Erythroblast (primary cell): ENCODE measurements at places on chromosomes 11 and 22.

DNA sequence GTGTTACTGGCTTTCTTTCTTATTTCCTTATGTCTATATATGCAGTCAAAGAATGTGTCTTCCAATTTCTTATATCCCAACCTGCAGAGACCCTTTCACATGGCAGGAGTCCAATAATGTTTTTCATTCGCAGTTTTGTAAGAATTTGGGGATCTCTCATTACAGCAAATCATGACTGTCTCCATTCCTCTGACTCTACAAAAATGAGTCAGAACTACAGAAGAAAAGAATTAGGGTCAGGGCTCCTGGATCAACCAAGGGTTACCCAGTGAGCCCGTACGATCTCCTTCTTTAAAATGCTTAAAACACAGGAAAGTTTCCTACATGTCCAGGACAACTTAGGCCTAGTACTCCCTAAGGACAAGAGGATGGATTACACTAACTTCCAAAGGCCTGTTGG is 42.2 kb downstream of the RPUSD4 start:
- DNase-seq, result no peak

GRCh38 chr11:29656597-29656996 is 360.2 kb downstream of the KCNA4 start:
- DNase-seq, result no peak

GRCh38 chr11:111960916-111961315 is 23.8 kb downstream of the DIXDC1 start:
- DNase-seq, result no peak

DNA sequence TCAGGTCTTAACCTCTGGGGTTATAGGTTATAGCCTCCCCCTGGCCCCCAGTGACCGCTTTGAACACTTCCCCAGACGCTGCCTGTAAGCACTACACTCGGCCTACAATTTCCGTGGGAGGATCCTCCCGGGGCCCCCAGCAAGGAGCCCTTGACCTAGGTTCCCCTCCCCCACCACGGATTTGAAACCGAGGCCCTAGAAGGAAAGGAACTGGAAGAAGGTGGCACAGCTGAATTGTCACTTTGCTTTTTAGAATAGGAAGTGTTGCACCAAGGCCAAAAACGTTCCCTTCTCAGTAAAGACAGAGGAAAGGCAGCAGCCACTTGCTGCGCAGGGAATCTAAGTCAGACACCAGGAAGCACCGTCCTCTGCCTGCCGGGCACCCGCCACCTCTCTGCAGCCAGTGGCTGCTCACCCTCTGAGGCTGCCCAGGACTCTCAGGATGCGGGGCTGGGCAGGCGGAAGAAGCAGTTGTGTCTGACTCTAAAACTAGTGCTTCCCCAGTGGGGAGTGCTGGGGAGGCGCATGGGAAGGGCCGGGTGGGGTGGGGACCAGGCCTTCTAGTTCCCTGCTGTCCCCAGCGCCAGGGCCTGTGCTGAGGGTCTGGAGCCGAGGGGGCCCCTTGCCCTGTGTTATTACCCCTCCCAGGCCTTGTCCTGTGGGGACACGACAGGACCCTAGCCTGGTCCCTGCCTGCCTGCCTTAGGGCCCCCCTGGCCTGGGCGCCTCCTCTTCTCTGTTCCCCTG is 7.9 kb upstream of the FLRT1 start:
- DNase-seq, result no peak

GRCh38 chr22:35838855-35839576 is 121.3 kb downstream of the APOL5 start:
- DNase-seq, result no peak

GRCh38 chr22:48855593-48856307 is 971.9 kb downstream of the BRD1 start:
- no peak for DNase-seq

- peak; percentile 49 for DNase-seq
Observed at GRCh38 chr11:44066732-44067141, 667 bp downstream of the ACCS start.

DNA sequence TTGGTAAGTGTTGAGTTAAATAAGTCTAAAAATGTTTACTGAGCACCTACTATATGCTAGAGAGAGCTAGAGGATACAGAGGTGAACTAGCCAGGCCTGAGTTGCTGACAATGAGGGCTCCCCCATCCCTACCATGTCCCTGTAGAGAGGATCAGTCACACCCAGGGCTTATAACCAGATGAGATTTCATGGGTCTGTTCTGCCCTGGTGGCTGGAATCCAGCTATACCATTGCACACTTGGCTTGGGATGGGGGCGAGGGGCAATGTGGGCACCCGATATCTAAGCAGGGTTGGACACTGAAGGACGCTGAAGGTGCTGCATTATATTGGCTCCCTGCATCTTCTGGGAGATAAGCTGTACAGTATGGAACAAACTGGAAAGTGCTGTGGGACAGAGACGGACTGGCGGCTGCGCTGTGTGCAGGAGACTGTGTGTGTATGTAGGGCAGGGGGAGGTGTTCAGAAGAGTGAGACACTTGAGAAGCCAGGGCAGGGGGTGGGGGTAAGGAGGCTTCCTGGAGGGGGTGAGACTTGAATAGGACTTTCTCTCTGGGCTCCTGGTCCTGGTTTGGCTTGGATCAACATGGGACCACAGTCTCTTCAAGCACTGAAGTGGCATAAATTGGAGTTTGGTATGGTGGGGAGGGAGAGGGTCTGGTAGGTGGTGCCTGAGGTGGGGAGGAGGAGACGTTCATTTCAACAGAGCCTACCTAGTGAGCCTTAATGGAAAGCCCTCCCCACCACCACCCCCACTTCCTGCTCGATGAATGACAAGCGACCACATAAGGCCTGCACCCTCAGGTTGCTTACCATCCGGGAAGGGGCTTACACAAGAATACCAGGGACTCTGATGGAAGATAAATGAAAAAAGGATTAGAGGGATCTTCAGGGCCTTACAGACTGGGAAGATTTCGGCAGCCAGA is 1.8 kb downstream of the CD82 start:
- no peak for DNase-seq

- peak; percentile 79 for DNase-seq
Observed at GRCh38 chr11:76791861-76792260, 8.7 kb downstream of the TSKU start.

DNA sequence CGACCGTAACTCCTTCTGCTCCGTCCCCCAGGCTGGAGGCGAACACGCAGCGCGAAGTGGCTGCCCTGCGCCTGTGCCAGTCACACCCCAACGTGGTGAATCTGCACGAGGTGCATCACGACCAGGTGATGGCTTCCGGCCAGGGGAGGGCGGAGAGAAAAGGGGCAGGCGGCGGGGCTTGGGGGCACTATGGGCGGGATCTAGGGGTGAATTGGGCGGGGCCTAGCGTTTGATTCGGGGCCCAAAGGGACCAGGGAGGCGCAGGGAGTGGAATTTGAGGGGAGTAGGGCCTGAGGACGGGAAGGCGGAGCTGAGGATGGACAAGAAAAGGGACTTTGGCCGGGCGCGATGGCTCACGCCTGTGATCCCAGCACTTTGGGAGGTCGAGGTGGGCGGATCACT is 9.7 kb downstream of the RPS6KA4 start:
- no peak for DNase-seq

DNA sequence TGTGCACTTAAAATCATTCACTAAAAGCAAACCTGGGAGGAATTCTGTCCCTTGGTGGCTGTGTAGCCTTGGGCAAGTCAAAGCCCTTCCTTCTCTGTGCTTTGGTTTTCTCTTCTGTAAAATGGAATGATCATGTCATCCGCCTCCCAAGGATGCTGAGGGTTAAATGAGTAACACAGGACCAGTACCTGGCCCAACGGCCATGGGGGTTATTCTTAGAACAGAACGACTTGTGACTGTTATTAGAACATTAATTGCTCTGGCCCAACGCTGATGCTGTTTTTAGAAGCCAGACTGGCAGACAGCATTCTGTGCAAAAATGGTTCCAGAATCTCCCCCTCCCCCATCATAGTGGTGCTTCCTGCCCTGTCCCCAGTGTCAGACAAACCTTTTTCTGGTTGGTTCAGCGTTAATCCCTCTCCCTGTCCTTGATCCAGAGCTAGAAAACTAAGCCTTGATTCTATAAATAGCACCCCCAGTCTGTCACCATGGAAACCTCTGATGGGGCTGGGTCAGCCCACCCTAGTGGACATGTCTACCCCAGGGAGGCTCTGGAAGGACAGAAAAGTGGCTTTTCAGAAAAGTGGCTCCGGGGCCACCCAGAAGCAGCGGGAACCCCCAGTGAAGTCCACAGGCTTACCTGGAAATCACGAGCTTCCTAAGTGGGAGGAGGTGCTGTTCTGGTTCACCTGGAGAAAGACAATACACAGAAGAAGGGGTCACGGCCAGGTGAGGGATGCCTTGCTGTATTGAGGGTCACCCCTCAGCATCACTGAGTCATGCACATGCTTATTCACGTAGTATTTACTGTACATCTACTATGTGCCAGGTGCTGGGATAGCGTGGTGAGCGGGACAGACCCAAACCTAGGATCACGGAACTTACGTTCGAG is 15.5 kb upstream of the TFIP11 start:
- no peak for DNase-seq

DNA sequence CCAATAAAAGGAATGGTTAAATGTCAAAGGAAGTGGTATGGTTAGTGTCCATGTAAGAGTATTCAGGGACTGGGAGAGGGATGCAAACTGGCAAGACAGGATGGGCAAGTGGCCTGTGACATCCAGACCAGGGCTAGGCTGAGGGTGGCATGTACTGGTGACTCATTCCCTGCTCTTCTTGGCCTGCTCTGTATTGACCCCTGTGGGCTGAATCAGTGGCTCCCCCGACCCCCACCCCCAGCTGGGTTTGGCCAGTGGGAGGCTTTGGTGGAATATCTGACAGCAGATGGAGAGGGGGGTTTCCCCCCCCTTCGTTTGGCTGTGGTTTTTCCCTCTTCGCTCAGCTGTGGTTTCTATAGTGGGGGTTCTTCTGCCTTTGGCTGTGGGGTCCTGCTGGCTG is 87.7 kb downstream of the CSNK2A3 start:
- DNase-seq, result no peak

DNA sequence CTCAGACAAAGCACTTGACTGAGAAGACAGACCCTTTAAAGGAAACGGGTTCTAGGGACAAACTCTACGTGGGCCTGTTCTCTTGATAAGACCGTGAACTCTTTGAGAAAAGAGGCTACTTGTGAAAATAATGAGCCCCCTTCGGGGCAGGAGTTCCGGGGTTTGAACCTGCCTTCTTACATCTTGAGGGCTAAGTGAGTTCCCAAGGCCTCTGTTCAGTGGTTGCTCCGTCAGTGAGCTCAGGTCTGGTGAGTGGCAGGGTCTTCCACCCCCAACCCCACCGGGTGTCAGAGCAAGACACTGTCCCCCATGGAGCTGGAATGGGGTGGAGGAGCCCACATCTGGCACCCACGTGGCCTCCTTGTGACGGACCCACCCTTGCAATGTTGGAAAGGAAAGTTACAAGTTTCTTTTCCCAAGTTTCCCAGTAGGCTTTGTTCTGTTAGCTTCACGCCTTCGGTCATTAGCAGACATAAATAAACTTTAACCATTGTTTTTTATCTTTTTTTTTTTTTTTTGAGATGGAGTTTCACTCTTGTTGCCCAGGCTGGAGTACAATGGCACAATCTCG is 6.3 kb upstream of the SAMM50 start:
- DNase-seq, result no peak

- no peak for DNase-seq
Observed at GRCh38 chr11:123268156-123268555, 73.1 kb upstream of the CLMP start.

DNA sequence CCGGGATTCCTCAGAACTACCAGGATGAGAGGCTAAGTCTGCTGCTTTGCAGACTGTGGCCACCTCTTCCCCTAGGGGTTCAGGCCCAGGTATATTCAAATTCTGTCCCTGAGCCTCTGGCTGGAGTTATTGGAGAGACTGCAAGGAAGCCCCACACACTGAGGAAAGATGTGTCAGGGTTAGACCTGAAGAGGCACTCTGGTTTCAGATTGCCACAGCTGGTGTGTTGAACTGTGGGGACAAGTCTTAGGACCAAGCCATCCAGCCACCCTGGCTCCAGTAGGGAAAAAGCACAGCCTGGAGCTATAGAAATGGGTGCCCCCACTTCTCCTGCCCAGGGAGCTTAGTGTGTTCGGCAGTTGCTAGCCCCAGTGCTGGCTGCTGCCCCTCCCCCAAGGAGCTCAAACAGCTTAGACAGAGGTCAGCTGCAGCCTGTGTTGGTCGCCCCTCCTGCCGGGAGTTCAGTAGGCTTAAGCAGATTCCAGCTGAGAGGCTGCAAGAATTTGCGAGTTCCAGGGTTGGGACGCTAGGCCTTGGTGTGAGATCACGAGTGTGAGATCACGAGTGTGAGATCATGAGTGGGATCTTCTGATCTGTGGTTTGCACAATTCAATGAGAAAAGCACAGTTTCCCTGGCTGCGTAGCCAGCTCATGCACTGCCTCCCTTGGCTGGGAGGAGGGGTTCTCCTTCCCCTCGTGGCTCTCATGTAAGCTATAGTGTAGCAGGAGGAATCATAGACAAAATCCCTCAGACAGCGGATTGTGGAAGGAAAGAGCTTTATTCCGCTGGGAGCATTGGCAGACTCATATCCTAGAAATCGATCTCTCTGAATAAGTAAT is 552.1 kb upstream of the CHORDC1 start:
- DNase-seq, result no peak
